ENCODE measurements at places on chromosomes 4 and X.

GRCh38 chr4:188892837-188893236, 753.6 kb downstream of the TRIML1 start:
- DNase-seq: no peak

- no peak for DNase-seq
Observed at GRCh38 chr4:141220271-141220670, 424 bp upstream of the ZNF330 start.

GRCh38 chr4:10281996-10282395, 165.4 kb upstream of the WDR1 start:
- DNase-seq: no peak

DNA sequence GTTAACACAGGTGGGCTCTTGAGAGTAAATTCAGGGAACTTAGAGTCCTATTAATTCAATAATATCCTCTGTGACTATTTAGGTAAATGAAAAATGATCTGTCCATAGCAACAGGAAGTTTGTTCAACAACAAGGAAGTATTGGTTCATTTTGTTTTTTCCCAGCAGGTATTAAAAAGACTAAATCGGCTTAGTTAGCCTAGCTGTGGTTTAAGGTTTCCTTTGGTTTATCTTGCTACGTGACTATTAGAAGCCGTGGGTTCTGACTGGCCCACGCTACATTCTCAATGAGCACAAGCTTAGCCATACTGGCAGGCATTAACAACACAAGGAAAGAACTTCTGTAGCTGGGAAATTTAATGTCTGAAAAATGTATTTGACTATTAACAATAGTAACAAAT, 168.8 kb upstream of the HS3ST1 start:
- DNase-seq: no peak

DNA sequence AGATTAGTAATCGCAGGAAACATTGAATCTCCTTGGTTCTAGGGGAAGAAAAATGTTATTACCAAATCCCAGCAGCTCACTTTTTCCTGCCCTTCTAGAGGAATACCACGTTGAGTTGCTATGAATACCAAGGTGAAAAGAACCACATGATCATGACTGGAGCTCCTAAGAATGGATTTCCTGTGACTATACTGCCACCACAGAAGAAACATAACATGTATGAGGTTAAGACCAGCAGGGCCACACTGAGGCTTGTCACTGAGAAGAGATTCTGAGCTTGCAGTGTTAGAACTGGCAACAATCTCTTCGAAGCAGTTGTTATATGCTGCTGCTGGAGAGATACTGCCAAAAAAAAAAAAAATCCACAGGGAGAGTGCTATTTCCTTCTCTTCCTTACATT, 1235.3 kb downstream of the FSTL5 start:
- DNase-seq: no peak

GRCh38 chrX:32451954-32452695, 759.2 kb downstream of the DMD start:
- no peak for DNase-seq

GRCh38 chr4:164508771-164509170, 245.2 kb upstream of the SMIM31 start:
- DNase-seq: no peak

DNA sequence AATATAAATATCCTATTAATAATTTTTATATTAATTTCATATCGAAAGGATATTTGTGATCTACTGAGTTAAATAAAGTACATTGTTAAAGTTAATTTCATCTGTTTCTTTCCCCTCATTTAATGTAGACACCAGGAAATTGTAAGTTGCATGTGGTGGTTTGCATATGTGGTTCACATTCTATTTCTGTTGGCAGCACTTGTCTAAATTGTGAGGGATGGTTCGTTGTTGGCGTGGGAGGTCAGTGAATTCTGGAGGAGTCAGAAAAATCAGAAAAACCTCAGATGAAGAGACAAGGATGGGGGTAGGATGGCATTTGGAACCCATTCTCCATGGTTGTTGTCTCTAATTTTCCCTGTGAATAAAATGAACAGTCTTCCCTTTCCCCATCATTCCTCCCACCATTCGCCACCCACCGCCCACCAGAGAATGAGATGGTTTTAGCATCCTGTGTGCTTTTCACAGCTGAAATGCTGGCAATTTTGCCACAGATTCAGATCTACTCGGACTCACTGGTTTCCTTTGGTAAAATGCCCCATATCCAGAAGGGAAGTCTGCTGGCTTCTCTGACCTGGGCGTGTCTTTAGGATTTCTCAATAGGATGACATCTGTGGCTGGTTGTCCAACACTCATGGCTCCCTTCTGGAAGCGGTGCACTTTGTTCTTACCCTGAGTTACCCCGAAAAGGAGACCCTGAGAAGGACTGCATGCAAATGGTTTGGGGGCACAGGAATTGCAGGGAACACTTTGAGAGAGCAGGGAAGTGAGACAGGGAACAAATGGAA, 52.3 kb downstream of the LGI2 start:
- no peak for DNase-seq

GRCh38 chr4:68630371-68630770, 40.1 kb downstream of the UGT2B15 start:
- DNase-seq: no peak

DNA sequence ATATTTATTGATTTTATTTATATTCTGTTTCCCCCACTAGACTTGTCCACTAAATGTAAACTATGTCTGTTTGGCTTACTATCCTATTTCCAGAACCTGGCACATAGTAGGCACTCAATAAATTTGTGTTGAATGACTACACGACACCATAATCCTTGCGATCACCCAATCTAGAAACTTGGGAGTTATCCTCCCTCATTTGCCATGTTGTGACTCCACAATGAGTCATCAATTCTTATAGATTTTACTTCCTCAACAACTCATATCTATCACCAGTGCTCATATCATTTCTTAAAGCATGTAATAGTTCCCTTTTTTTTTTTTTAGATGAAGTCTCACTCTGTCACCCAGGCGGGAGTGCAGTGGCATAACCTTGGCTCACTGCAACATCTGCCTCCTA, 39.9 kb upstream of the VAMP7 start:
- DNase-seq: no peak

GRCh38 chrX:117957128-117957527, 159.5 kb downstream of the KLHL13 start:
- DNase-seq: no peak
